ENCODE measurements at places on chromosomes 16 and 17.

DNA sequence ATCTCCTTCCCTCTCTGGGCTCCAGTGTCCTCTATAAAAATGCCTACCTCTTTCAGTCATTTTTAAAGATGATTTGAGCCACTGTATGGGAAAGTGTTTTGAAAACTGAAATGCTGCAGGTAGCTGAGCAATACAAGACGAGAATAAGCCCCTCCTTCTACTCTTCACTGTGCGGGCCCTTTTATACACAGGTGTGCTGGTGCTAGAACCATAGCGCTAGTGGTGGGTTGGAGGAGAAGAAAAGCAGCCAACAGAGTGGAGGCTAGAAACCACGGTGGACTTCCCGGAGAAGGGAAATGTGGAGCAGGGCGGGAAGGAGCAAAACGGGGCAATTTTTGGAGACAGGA is 58.2 kb upstream of the DLX4 start:
- DNase-seq = no peak

- DNase-seq = no peak
Observed at GRCh38 chr16:23952128-23952970, 116.6 kb downstream of the PRKCB start.

DNA sequence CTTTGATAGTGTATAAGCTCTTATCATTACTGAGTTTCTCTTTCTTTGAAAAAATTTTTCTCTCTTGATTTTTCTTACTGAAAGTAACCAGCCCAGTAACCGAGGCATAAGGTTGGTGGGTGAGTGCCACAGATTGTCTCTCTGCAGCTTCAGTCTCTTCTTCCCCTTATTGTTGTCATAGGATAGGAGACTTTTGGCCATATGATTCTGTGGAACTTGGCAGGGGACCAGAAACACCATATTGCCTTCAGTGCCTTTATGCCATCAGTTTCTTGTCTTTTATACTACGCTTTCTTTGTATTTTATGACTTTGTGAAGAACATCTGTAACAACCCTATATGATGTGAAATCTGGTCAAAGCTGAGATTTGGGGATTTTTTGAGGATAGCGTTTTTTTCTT is 341.6 kb upstream of the TBX2 start:
- no peak for DNase-seq

DNA sequence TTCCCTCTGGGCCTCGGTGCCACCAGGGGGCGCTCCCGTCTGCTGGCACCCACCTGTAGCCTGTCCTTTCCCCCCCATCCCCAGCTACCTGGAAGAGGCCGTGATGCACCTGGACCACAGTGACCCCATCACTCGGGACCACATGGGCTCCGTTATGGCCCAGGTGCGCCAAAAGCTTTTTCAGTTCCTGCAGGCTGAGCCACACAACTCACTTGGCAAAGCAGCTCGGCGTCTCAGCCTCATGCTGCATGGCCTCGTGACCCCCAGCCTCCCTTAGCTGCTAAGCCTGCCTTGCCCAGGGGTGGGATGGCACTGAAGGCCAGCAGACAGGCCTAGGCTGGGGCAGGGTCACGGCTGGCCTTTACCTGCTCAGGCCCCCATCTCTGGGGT is 818 bp upstream of the NRN1L start:
- peak; percentile 60 for DNase-seq

- peak; percentile 49 for DNase-seq
Observed at GRCh38 chr16:57807968-57808528, 5.8 kb upstream of the KIFC3 start.

DNA sequence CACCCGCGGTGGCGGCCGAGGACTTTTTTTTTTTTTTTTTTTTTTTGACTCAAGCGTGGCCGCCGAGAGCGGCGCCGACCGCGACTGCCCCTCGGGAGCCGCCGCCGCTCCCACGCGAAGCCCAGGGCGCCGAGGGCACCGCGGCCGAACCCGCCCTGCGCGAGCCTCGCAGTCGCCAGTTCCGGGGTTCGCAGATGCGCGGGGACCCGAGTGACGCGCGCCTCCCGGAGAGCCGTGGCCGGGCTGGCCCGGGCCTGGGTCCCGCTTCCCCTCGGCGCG is 1.1 kb downstream of the METRNL start:
- DNase-seq = no peak

Data from T-helper 17 cell (primary cell).